Transverse colon (tissue), 4 donors: ENCODE measurements at places on chromosomes 5 and 9. TPM values are rescaled to one million over a fixed set of nuclear protein-coding genes. Genes with fewer than 3 reads are reported as not detected.
A peak's percentile ranks its signal among the peaks of the same experiment; 100 is the strongest.

DNA sequence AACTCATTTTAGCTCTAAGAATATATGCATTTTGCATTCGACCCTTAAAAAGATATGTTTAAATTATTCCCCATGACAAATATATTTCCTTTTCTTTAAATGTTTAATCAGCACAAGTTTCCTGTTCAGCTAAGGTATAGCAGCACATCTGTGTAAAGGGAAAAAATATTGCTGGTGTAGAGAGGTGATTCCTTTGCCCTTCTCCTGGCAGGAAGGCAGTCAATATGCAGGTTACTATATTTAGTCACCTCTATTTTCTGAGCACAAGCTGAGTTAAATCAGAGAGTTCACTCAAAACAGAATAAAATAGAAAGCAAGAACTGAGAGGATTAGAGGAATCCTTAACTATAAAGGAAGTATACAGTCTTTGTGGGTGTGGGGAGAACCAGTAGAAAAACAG is 274.4 kb upstream of the PCSK5 start:
- H3K27me3 ChIP-seq = no peaks in the 10 kb centered on the region
- H3K4me1 ChIP-seq = no peaks in the 10 kb centered on the region
- H3K27ac ChIP-seq = no peak overlapping the region

DNA sequence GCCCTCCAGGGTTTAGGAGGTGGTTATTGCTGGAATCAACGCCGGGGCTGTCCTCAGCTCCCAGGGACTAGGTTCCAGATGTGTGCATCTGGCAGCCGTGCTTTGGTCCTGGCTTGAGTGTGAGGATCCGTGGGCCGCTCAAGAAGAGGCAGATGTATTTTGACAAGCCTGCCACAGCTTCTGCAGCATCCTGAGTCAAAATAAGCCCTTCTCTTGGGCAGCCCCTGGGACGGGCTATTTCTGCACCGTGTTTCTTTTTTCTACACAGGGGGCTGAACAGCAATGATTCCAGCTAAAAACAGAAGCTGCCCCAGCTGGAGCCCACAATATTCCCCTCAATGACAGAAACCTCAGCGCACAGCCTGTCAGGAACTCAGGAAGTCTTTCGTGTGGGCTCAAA is 19.7 kb upstream of the CPLX2 start:
- no peaks in the 10 kb centered on the region for H3K4me1 ChIP-seq
- H3K27ac ChIP-seq = no peak overlapping the region
- DNase-seq = no peak

DNA sequence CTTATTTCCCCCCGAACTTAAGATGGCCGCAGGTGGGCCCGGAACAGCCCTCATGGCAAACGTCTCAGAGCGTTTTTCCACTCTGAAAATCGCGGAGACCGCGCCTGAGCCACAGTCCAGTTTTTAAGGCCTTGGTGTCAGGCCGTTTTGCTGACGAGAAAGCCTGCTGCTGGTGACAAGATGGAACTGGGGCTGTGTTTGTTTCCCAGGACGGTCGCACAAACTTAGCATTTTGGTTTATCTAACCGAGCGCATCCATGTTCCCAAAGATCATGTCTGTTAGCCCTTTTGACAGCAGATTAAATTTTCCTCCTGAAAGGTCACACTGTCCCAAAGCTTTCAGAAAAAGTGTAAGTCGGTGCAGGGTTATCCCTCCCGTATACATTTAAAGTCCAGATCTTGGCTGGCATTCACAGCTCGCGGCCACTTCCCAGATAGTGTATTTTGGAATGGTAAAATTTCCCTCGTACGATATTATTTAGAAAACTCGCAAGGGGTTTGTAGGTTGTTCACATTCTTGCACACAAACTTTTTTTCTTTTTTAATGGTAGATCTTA is 812 bp downstream of the SREK1 start:
- H3K4me3 ChIP-seq = peak overlapping the region; percentile 63
- DNase-seq = no peak
- H3K27ac ChIP-seq = peak overlapping the region; percentile 99

DNA sequence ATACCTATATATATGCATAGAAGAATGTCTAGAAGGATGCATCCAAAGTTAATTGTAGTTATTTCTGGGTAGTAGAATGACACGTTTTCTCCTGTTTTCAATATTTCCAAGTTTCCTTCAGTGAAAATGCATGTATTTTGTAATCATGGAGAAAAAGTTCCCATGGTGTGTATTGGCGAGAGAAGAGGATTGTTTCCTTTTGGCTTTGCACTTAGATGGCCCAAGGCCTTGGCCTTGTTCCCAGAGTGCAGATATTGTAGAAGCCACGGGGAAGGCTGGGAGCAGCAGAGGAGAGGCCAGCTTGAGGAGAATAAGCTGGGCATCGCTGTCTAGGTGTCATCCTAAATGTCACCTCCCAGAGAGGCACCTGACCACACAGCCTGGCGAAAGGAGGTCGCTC is 44.0 kb downstream of the IRF1 start:
- peaks cover 26% of the 10 kb centered on the region for H3K4me1 ChIP-seq
- peak overlapping the region; percentile 73 for H3K27ac ChIP-seq
- peak; percentile 66 for DNase-seq
- no peaks in the 10 kb centered on the region for H3K27me3 ChIP-seq
- no peak overlapping the region for H3K4me3 ChIP-seq

PCDHB15 gene
- 1.1 TPM for total RNA-seq

BAG1 gene
- total RNA-seq = 147 TPM

- no peaks in the 10 kb centered on the region for H3K36me3 ChIP-seq
- no peaks in the 10 kb centered on the region for H3K4me1 ChIP-seq
- no peak overlapping the region for H3K4me3 ChIP-seq
- H3K27me3 ChIP-seq = no peaks in the 10 kb centered on the region
These were observed 576.5 kb upstream of the EDIL3 start for GRCh38 chr5:84961193-84961592.

FOXD4 gene
- total RNA-seq = 0.27 TPM

SPOCK1 gene
- 14.9 TPM for total RNA-seq

- H3K4me1 ChIP-seq = no peaks in the 10 kb centered on the region
- no peaks in the 10 kb centered on the region for H3K36me3 ChIP-seq
- DNase-seq = no peak
- H3K27me3 ChIP-seq = no peaks in the 10 kb centered on the region
These were observed 1590.2 kb downstream of the EFNA5 start for GRCh38 chr5:106080535-106080934.

DNA sequence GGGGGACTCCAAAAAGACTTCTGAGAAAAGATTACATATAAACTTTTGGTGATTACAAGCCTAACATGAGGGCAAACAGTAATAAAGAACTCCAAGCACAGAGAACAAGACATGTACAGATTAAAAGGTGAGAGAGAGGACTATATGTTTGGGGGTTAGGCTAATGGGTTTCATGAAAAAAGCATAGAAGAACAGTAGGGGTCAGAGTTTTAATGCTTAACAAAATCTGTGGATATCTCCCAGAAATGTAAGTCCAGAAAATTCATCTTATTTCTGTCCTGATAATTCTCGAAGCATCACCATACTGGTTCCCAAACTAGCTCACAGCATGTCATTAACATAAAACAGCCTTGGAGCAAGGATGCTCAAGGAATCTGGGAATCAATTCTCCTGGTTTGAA is 137.2 kb downstream of the ARRDC3 start:
- H3K4me3 ChIP-seq = no peak overlapping the region
- H3K4me1 ChIP-seq = no peaks in the 10 kb centered on the region
- H3K27ac ChIP-seq = no peak overlapping the region
- H3K36me3 ChIP-seq = no peaks in the 10 kb centered on the region
- H3K27me3 ChIP-seq = no peaks in the 10 kb centered on the region

DNA sequence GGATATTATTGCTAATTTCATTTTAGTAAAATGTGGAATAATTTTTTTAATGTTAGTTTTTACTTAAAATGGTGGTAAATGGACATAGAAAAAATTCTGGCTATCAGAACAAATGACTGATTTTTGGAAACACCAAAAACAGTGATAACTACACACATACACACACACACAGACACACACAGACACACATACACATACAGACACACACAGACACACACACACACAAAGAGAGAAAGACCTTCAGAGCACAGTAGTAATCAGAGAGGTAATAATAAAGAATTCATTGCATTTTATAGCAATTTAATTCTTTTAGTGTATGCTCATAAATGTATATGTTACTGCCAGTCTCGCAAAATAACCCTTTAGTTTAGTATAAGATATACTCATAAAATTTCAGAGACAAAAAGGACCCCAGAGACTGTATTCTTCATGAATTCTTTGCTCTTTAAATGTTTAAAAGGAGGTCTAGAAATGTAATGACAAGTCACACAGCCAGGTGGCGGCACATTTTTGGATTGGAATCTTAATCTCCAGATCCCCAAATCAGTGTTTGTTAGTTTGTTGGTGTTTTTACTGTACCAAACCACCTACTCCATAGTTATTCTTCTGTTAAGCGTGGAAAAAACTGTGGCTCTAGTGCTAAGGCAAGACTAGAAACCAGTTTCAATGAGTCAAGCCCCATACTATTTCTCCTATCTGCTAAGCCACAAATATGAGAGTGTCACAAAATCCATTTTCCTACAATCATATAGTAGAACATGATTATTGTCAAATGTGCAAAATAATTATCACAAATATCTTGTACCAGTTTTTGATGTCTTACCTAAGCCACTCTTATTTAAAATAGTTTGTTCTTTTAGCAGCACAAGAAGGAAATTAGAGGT is 109.9 kb downstream of the EDIL3 start:
- H3K27ac ChIP-seq = no peak overlapping the region
- H3K4me1 ChIP-seq = no peaks in the 10 kb centered on the region
- DNase-seq = peak; percentile 35
- H3K36me3 ChIP-seq = no peaks in the 10 kb centered on the region

OTULINL gene
- 6.2 TPM for total RNA-seq

MCCC2 gene
- total RNA-seq = 61.5 TPM
